ENCODE measurements at places on chromosomes 6 and 20. TPM values are rescaled to one million over a fixed set of nuclear protein-coding genes. Genes with fewer than 3 reads are reported as not detected.

ZKSCAN3 gene
- 8.2 TPM for total RNA-seq

VGLL2 gene
- total RNA-seq: 28.2 TPM

BPIFA2 gene
- total RNA-seq: not detected

GTSF1L gene
- total RNA-seq: not detected

TREML4 gene
- not detected for total RNA-seq

RAET1G gene
- 0.09 TPM for total RNA-seq

NOX3 gene
- not detected for total RNA-seq

CDK19 gene
- total RNA-seq: 10.6 TPM

CBFA2T2 gene
- 8.5 TPM for total RNA-seq

KAT14 gene
- 15.6 TPM for total RNA-seq

FLOT1 gene
- 84.5 TPM for total RNA-seq

PCK1 gene
- total RNA-seq: 0.13 TPM

COQ3 gene
- 7.5 TPM for total RNA-seq

COX4I2 gene
- total RNA-seq: 11.4 TPM

EMILIN3 gene
- 46.1 TPM for total RNA-seq

All from muscle of leg (tissue), 16 donors.